Subcutaneous preadipocyte (primary cell): ENCODE measurements at places on chromosomes 7 and 10. TPM values are rescaled to one million over a fixed set of nuclear protein-coding genes. Genes with fewer than 3 reads are reported as not detected.

CDH23 gene
- 0.20 and 0.37 TPM in 2 replicates for total RNA-seq

TAS2R39 gene
- not detected in 2 replicates for total RNA-seq

VWC2 gene
- under 0.01 TPM in 1 of 2 replicates, not detected in the other for total RNA-seq

CYP3A7 gene
- total RNA-seq: not detected in 2 replicates

TMEM72 gene
- not detected in 2 replicates for total RNA-seq

PAX4 gene
- not detected in 2 replicates for total RNA-seq

LZTS2 gene
- total RNA-seq: 89.3 and 94.1 TPM in 2 replicates

MEIG1 gene
- 0.73 TPM in 1 of 2 replicates, not detected in the other for total RNA-seq

GPR158 gene
- total RNA-seq: 0.20 and 0.37 TPM in 2 replicates

CTNNA3 gene
- total RNA-seq: under 0.01 TPM in 1 of 2 replicates, not detected in the other

KEL gene
- total RNA-seq: not detected in 2 replicates

COMTD1 gene
- total RNA-seq: 6.6 and 11.0 TPM in 2 replicates

ZNF736 gene
- total RNA-seq: 10.2 and 11.8 TPM in 2 replicates

CTAGE6 gene
- total RNA-seq: 0.59 and 0.73 TPM in 2 replicates

ATP6V0E2 gene
- total RNA-seq: 14.7 and 16.8 TPM in 2 replicates

CRHR2 gene
- not detected in 2 replicates for total RNA-seq

KCNH2 gene
- total RNA-seq: not detected in 2 replicates

CHAT gene
- not detected in 2 replicates for total RNA-seq

NEUROG3 gene
- total RNA-seq: not detected in 2 replicates

PNLIPRP2 gene
- total RNA-seq: not detected in 2 replicates

GPR26 gene
- total RNA-seq: not detected in 2 replicates

TUBAL3 gene
- total RNA-seq: not detected in 2 replicates

HOXA10 gene
- 9.9 and 11.3 TPM in 2 replicates for total RNA-seq

AZGP1 gene
- total RNA-seq: not detected in 2 replicates

MALRD1 gene
- total RNA-seq: 0.20 and 0.37 TPM in 2 replicates

WNT8B gene
- total RNA-seq: not detected in 2 replicates

ARMS2 gene
- total RNA-seq: not detected in 2 replicates

POLR2J gene
- total RNA-seq: 37.8 and 46.7 TPM in 2 replicates

POU6F2 gene
- total RNA-seq: not detected in 2 replicates

SERPINE1 gene
- 287 and 464 TPM in 2 replicates for total RNA-seq

SYT15B gene
- not detected in 2 replicates for total RNA-seq
